ENCODE measurements at places on chromosomes 5 and 9.

GRCh38 chr5:160165137-160166068 lies 46.2 kb upstream of the PWWP2A start:
- no peak for DNase-seq

GRCh38 chr9:89008744-89009545 lies 17.7 kb downstream of the S1PR3 start:
- DNase-seq: no peak

- DNase-seq: no peak
Measured at GRCh38 chr5:107118184-107119019, 552.3 kb downstream of the EFNA5 start.

DNA sequence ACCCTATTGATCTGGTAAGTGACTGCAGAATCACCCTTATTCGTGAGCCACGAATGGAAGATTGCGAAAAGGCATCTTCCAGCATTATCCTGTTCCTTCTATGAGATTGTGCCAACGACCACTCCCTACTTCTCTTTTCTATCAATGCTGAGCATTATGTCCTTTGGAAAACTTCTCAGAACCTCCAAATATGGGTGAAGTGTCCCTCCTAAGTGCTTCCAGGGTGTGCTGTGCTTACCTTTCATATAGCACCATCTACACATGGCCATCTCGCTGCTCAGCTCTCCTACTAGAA lies 14.7 kb upstream of the LCP2 start:
- DNase-seq: no peak

GRCh38 chr9:116020146-116020545 lies 133.4 kb upstream of the PAPPA start:
- no peak for DNase-seq

- no peak for DNase-seq
Measured at GRCh38 chr5:127909821-127910220, 173.7 kb upstream of the SLC12A2 start.

GRCh38 chr5:81632679-81633078 lies 118.2 kb downstream of the SSBP2 start:
- no peak for DNase-seq

DNA sequence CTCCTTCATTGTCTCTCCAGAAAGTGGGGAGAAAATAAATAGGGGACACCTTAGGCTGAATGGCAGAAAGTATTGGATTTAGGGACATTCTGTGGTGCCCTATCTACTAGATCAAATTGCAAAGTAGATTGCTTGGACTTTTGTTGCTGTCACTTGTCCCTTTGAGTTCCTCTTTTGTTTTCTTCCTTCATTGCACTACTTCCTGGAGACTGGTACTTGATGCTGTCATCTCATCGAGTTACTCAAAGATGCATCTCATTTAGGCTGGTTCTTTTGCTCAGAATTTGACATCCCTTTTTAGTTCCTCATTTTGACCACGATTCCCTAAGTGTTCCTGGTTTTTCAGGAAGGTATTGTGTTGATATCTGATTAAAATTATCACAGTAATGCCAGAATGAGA lies 137.6 kb downstream of the ADGRV1 start:
- DNase-seq: no peak

DNA sequence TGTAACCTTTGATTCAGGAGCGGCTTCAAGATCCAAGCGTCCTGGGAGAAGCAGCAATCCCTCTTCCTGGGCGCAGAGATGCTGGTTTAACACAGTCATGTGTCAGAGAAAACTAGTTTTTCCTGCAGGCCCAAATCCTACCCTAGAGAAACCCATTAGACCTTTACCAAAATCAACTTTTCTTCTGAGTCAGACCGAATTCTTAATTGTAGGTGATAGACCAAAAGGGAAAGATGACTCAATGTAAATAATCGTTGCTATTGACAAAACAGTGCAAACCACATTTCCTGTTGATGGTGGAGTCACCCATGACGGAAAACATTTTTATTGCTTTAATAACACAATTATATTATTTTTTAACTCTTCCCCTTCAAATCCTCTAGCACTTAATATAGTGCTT lies 40.1 kb downstream of the SLC1A1 start:
- DNase-seq: no peak

DNA sequence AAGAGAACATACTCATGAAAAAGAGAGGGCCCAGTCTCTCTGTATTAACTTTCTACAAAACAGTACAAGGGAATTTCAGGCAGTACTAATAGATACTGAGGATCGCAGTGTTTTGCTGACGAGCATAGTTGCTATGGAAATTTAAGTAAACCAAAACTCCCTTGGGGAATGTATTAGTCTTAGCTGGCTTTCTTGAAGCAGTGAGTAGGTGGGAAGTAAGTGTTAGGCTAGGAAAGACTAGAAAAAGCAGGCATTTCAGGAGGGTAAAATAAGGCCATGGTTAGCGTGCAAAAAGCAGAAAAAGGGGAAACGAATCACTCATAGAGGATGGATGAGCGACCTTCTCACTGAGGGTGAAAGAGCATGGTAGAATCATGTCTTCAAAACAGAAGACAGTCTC lies 84.3 kb upstream of the ACTBL2 start:
- DNase-seq: no peak

Data from CD4-positive, alpha-beta T cell treated with Interferon gamma for 1 hour (primary cell).